ENCODE measurements at places on chromosomes 12 and 14.

DNA sequence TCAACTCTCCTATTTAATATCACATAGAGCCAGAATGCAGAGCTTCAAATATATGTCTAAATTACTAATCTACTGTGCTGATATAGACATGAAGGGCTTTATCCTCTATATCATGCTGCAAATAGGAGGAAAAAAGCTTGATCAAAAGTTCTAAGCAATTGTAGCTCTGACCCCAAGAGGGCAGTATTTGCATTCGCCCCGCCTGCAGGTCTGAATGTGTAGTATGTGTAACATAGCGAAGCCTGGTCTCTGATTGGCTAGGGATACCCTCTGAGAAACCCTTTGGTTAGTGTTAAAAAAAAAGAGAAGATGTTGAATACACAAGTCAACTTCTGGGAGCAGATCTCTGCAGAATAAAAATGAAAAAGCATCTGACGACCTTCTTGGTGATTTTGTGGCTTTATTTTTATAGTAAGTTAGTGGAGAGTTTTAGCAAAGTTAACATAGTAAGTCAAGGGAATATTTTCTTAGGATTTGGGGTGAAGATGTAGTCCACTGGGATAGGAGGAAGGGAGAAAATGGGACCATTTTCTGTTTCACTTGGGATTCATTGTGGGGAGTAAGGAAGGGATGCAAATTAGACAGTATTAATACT lies 151.6 kb upstream of the OR4E1 start:
- no peak for DNase-seq

DNA sequence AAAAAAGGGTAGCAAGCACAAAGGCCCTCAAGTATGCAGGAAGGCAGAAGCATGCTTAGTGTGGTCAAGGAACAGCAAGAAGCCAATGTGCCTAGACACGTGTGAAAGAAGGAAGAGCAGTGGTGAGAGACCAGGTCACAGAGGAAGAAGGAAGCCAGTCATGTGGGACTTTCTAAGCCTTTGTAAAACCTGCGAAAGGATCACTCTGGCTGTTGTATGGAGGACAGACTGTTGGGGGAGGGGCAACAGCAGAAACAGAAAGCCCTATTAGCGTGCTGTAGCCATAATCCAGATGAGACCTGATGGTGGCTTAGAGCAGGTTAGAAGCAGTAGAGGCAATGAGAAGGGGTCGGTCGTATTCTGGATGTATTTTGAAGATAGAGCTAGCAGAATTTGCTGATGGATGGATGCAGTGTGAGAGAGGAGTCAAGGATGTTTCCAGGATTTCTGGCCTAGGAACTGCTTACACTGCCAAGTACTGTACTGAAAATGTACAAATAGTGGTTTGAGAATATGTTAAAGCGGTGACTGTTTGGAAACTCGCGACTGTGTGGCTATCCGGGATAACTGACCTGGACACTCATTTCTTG lies 5.7 kb upstream of the MLF2 start:
- no peak for DNase-seq

GRCh38 chr14:58808828-58809227 lies 171.1 kb downstream of the DACT1 start:
- DNase-seq = no peak

DNA sequence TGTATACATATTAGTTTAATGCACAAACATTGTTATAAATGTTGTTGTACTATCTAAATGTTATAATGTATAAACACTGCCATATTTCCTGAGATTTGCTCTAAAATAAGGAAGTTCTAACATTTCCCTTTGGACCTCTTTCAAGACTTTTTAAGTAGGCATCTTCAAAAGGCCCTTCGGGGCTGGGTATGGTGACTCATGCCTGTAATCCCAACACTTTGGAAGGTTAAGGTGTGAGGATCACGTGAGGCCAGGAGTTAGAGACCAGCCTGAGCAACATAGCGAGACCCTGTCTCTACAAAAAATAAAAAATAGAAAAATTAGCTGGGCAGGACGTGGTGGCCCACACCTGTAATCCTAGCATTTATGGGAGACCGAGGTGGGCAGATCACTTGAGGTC lies 35.5 kb downstream of the FBLN5 start:
- no peak for DNase-seq

- no peak for DNase-seq
These were observed 252.4 kb upstream of the CPNE8 start for GRCh38 chr12:39157696-39158342.

- DNase-seq = no peak
These were observed 17.1 kb downstream of the ERP27 start for GRCh38 chr12:14921218-14921617.

GRCh38 chr12:79978692-79979091 lies 43.8 kb upstream of the PPP1R12A start:
- no peak for DNase-seq

DNA sequence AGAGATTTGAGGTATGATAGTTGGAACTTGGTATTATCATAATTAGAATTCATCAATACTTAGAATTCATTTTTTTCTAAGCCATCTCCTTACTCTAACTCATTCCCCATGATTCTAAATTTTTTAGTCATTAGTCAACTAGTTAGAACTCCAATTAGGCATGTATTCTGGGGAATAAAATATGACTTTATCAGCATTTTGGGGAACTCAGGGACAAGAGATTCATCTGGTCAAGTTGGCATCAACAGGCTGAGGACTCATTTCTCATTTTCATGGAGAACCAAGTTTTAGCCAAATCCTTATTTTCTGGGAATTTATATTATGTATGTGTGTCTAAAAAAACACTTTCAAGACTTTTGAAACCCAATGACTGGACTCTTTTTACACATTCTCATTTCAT lies 29.2 kb downstream of the DIP2B start:
- DNase-seq = no peak

GRCh38 chr12:89663577-89664357 lies 44.9 kb downstream of the ATP2B1 start:
- DNase-seq = no peak

- no peak for DNase-seq
These were observed 51.2 kb downstream of the SLC2A13 start for GRCh38 chr12:40054555-40055227.

DNA sequence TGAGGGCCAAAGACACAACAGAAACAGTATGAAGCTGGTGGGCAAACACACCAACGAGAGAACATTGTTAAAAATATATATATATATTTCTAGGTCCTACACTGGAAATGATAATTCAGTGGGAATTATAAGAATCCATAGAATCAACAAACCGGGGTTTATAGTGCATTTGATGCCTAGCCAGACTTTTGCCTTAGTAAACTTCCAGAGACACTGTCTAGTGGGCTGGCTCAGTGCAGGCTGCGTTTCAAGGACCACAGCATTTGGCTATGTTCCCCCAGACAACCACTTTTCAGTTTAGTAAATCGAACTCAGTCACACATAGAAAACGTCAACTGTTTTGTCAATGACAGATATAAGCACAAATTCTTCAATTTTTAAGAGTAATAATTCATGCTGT lies 41.9 kb downstream of the SLC38A4 start:
- no peak for DNase-seq

- DNase-seq = no peak
These were observed 255.6 kb downstream of the ERC1 start for GRCh38 chr12:1246637-1247036.

- no peak for DNase-seq
These were observed 227.7 kb upstream of the CRY1 start for GRCh38 chr12:107320929-107321631.

- DNase-seq = no peak
These were observed 13.8 kb downstream of the DTX1 start for GRCh38 chr12:113070117-113070906.
